Hematopoietic multipotent progenitor cell (in vitro differentiated cells): ENCODE measurements at places on chromosomes 12 and 14. TPM values are rescaled to one million over a fixed set of nuclear protein-coding genes. Genes with fewer than 3 reads are reported as not detected.

LRRC43 gene
- 1.1 TPM for total RNA-seq

GRIP1 gene
- 0.54 TPM for total RNA-seq

SNRPF gene
- total RNA-seq: 10.2 TPM

TPPP2 gene
- not detected for total RNA-seq

KRT85 gene
- total RNA-seq: not detected

AMHR2 gene
- total RNA-seq: 4.6 TPM

SMCO3 gene
- total RNA-seq: not detected

DNA sequence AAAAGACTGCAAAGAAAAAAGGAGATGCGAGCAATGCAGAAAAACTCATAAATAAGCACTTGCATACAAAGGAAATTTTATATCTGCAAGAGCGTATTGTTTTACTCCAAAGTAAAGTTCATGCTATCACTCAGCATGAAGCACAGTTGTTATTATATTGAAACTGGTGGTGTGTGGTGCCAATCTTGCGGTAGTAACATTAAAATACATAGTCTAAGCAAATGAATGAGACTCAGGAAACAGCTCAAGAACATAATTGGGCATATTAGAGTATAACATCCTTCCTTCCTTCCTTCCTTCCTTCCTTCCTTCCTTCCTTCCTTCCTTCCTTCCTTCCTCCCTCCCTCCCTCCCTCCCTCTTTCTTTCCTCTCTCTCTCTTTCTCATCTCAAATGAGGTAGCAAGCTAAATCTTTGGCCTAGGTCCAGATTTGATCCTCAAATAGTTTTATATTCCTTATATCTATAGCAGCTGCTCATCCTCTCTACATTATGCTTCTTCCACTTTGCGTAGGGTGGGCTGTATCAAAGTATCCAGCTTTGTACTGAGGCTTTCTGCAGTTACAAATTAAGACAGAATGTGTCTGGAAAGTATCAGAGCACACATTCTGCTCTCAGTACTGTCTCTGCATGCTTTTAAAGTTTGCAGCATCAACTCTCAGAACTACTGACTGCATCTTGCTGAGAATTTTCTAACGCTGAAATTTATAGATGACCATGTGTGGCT, 718.3 kb downstream of the RERGL start:
- DNase-seq: no peak

DNA sequence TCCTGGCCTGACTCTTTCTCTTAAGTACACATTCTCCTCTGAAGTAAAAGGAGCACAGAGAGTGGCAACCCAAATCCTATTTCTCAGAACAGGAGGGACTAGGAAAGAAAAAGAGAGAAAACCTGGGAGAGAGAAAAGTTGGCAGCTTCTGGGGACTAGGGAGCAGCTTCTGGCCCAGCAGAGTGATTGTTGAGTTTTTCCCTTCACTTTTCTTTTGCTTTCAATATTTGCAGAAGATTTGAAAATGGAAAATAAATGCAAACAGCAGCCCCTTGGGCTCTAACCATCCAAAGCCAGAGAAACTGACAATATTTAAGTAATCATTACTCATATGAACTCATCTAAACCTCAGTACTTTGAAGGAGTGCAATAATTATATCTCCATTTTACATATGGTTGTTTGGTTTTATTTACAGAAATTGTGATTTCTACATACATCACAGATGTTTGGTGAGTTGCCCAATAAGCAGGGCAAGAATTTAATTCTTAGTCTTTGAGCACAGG, 28.8 kb upstream of the IGF1 start:
- no peak for DNase-seq

GRCh38 chr12:132649226-132649945, 30.8 kb downstream of the P2RX2 start:
- no peak for DNase-seq

DNA sequence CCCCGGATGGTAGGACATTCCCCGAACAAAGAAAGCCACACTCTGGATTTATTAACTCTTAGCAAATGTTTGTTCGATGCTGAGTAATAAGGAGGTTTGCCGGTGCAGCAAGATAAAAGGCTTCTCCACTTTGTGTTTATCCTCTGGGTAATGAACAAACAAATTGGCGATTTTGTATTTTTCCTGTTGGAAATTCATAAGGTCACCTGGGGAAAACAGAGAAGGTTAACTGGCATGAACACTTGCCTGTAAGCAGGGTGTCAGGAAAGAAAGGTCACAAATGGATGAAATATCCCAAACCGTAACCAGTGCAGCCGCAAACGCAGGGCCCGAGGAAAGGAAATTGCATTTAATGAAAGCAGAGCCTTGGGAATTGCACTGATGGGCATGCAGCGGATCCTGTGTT, 132.8 kb downstream of the RMST start:
- no peak for DNase-seq

GRCh38 chr14:22870811-22871223, 723 bp upstream of the LRP10 start:
- DNase-seq: no peak

DNA sequence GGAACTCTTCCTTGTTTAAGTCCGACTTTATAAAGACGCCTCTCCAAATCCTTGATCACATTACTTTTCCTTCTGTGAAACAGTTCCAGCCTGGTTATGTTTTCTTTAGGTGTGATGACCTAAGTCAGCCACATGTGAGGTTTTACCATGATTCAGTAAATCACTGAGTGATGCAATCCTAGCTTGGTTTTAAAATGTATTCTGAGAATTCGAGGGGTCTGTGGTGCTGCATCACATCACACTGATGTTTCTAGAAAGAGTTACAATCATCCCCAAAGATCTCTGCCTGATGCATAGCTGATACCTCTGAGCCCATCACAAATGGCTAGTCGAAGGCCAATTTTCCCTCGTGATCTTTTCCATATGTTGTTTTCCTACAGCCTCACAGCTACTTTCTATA, 152.7 kb downstream of the ANO2 start:
- no peak for DNase-seq

DNA sequence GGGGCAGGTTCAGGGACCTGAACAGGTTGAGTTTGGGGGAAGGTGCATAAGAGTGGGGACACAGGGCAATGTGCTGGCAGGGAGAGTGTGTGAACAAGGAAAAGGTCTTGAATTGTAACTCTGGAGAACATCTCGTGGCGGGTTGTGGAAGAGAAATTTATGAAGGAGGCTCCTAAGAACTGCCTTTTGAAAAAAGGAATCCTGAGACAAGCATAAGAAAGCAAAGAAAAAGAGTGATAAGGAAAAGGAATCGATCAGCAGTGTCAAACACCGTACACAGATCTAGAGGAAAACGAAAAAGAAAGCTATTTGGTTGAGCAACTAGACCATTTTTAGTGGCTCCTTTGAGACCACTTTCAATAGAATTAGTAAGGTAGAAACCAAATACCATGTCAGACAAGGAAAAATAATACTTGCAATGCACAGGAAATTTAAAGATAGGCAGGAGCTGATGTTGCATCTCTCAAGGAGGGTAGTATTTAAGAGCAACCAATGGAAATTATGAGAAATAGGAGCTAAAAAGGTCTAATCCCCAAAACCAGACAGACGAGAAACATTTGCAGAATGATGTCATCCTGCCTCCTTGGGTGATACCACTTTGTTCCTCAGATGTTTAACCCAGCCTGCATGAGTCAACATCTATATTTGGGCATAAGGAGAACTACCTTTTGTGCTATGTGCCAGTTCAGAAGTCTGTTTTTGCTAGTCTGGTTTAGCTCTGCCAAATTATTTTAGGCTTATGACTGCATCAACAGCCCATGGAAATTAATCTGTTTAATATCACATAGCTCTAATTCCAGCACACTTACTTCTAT, 64.5 kb upstream of the STK38L start:
- peak; percentile 74 for DNase-seq

DNA sequence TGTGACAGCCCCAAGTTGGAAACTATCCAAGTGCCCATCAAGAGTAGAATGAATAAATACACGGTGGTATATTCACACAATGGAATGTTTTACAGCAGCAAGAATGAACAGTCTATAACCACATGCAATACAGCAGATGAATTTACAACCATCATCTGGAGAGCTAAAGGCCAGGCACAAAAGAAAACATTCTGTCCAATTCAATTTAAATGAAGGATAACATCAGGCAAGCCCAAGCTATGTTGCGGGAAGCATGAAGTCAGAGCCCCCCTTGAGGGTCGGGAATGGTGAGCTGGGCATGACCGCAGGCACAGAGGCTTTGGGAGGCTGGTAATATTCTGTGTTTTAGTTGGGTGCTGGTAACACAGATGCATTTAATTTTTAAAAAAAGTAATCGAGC, 76.0 kb downstream of the SYNE3 start:
- DNase-seq: no peak

DNA sequence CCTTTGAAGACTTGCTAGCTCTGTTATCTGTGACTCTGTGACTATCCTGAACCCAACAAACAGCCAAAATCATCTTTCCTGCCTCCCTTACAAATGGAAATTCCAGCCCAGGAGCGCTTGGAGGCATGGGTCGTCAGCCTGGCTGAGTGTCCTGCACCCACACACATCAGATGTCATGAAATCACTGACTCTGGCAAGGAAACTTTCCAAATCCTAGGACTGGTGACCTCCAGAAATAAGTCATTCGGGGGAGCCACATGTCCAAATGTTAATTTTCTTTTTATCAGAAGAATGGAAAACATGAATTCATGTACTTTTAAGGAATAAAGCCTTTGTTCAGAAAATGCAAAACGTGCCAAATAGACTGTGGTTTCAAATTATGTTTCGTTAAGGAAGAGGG, 96.3 kb upstream of the EVL start:
- no peak for DNase-seq

DNA sequence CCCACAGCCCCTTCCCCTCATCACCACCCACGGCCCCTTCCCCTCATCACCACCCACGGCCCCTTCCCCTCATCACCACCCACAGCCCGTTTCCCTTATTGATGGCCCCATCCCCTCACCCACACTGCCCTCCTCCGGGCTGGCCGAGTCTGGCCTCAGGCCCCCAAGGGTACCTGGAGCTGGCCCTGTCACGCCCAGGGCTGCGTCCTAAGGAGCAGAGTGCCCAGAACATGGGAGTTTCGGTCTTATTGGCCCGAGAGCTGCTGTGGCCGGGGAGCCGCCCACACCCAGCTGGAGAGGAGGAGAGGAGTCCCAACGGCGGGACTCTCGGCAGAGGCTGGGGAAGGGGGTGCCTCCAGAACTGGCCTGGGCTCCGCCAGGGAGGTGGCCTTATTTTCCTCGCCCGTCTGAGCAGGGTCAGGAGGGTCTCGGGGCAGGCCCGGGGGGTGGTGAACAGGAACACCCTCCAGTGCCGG, 182.3 kb downstream of the KIF26A start:
- no peak for DNase-seq

DNA sequence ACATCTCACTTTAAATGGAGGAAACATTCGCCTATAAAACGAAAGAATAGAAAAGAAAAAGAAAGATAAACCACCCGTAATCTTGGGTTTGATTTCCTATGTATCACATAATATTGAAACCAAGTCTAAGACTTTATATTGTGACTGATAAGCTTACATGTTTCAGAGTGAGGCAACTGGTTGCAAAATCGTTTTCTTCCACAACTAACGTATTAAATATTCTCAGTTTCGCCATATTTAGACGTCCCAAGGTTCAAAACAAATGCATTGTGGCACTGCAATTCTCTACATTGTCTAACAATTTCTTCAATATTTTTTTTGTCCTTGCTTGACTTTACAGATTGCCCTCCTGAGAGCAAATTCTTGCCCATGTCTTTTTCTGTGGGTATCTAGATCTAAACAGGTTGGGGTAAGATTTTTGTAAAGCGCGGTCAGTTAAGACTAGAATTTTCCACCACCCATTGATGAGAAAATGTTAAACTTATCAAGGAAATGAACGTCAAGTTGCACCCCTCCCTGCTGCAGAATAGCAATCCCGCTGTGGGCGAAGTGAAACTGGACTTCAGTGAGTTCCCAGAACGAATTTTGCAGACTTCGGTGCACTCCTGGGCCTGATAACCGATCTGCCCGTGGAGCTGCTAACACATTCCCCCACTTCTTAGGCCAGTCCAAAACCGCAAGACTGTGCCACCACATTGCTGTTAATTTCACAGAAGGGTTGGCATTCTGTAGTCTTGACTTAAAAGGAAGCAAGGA, 2.7 kb downstream of the TBX3 start:
- DNase-seq: no peak
